ENCODE measurements at places on chromosomes 16 and 17. TPM values are rescaled to one million over a fixed set of nuclear protein-coding genes. Genes with fewer than 3 reads are reported as not detected.

DNA sequence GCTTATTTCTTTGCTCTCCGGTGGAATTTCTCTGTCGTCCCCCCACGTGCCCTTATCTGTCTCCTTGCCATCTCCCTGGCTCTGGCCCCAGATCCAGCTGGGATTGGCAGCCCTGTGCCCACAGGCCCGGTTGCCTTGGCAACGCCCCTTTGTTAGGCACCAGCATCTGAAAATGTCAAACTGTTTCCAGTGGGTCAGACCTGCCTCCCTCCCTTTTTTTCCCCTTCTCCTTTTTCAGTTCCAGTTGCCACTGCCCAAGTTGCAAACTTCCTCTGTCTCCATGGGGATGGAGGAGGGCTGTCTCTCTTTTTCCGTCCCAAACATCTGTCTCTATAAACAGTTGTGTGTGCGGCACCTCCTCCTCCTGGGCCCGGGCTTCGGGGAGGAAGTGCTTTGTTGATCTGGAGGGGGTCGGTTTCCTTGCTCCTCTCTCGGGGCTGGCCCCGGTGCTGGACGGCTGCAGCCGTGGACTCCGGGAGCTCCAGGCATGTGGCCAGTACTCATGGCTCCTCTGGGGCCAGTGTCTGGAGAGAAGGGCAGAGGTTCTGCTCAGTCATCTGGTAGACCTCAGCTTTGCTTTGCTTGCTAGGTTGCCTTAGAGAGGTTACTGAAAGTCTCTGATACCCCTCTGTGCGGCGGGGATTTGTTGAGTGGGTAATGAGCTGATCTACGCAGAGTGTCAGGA, 35.3 kb downstream of the SOCS3 start:
- no peaks in the 10 kb centered on the region for H3K36me3 ChIP-seq
- no peaks in the 10 kb centered on the region for H3K27me3 ChIP-seq
- peak; percentile 72 for DNase-seq
- no peak overlapping the region for H3K4me3 ChIP-seq

DNA sequence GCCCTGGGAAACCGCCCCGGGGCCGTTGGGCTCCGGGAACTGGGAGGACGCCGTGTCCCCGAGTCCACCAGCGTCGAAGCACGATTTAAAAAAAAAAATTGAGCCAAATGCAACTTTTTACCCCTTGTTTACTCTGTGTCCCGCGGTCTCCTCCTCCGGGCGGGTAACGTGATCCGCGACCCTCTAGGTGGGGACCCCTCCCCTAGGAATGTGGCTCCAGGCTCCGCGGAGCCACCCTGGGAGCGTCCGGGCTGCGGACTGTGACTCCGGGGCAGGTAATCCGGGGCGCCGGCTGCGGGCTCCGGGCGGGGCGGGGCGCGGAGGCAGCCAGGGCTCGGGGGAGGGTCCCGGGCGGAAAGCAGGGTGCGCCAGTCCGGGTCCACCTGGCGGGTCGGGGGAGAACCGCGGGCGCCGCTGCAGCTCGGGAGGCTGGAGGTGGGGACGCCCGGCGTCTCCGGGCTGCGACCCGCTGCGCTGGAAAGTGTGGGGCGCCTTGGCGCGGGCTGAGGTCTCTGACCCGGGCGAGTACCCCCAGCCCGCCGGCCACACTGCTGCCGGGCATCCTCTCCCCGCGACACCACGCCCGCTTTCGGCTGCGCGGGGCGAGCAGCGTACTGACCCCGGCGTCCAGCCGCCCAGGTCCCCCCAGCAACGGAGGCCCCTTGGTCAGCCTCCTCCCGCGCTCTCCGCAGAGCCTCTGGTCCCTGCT, 852 bp upstream of the HELZ start:
- peaks cover 31% of the 10 kb centered on the region for H3K4me1 ChIP-seq
- no peaks in the 10 kb centered on the region for H3K36me3 ChIP-seq
- H3K27ac ChIP-seq: peak overlapping the region; percentile 65
- peak overlapping the region; percentile 92 for H3K4me3 ChIP-seq
- H3K27me3 ChIP-seq: no peaks in the 10 kb centered on the region
- DNase-seq: no peak

DNA sequence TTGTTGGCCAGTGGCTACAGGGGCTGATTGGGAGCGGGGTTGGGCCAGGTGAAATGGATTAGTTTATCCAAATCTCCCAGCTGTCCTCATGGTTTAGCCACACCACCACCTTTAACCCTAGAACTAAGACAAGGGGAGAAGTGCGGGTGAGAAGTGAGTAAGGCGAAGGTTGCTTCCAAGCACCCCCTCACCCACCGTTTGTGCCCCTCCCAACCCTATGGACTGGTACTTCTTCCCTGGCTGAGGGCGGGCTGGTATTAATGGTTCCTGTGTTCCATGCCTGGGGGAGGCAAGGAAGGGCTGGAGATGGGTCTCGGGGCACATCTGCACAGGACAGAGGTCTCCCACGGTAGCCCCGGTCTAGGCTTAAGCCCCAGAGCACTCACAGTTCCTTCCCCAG, 25.1 kb downstream of the NT5M start:
- H3K36me3 ChIP-seq: no peaks in the 10 kb centered on the region
- no peak overlapping the region for H3K27ac ChIP-seq
- H3K4me1 ChIP-seq: no peaks in the 10 kb centered on the region
- DNase-seq: no peak

DNA sequence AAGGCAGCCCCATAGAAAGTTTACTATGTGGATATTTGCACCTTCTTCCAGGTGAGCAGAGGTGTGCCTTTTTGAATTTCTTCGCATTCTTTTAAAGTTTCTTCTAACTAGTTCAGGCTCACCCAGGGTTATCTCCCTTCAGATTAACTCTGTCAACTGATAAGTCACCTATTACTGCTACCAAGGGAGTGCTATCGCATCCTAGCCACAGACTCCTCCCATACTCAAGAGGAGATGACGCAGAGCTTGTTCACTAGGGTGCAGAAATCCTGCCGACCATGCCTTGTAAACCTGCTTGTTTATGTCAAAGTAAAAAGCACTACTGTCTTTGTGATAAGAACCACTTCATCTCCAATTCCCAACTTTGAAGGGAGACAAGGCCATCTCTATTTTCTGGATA, 390.1 kb downstream of the RBFOX1 start:
- no peak overlapping the region for H3K4me3 ChIP-seq
- DNase-seq: no peak
- H3K27ac ChIP-seq: no peak overlapping the region
- no peaks in the 10 kb centered on the region for H3K36me3 ChIP-seq

GRCh38 chr17:44247440-44247841, 20.5 kb downstream of the SLC4A1 start:
- H3K4me3 ChIP-seq: no peak overlapping the region
- H3K27ac ChIP-seq: no peak overlapping the region
- H3K27me3 ChIP-seq: no peaks in the 10 kb centered on the region
- DNase-seq: no peak
- H3K4me1 ChIP-seq: peaks cover 13% of the 10 kb centered on the region

- H3K4me1 ChIP-seq: peaks cover 9% of the 10 kb centered on the region
- DNase-seq: no peak
- no peak overlapping the region for H3K27ac ChIP-seq
- no peaks in the 10 kb centered on the region for H3K36me3 ChIP-seq
Measured at GRCh38 chr16:55773859-55774549, 58.9 kb downstream of the CES1 start.

DNA sequence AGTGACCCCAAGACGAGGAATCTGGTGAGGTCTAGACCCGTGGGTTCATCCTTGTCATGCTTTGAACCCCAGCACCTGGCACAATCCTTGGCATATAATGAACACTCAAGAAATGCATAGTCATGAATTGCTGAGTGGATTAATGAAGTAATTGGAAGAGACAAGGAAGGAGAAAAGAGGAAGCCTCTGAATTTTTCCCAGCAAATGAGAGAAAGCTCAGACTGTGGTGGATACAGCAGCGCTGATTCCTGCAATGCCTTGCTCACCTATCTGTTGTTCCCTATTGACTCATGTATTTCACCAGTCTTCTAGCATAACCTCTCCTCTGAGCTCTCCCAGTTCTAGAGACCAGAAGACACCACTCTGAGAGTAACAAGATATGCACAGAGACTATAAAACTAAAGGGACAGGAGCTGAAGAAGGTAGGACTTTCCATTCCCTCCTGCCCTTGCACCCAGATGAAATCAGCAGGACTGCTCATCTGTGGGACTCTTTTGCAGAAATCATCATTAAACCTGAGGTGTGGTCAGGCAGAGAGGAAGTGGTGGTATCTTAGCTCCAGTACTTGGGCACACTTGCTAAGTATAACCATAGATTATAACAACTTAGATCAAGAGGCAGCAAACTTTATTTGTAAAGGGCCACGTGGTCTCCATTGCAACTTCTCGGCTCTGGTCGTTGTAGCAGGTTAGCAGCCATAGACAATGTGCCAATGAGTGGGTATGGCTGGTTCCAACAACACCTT, 102.8 kb downstream of the MAF start:
- no peaks in the 10 kb centered on the region for H3K27me3 ChIP-seq
- H3K36me3 ChIP-seq: no peaks in the 10 kb centered on the region
- H3K4me3 ChIP-seq: no peak overlapping the region
- H3K4me1 ChIP-seq: peaks cover 11% of the 10 kb centered on the region
- H3K27ac ChIP-seq: no peak overlapping the region

Gene NCBP3
- 6.8 TPM for polyA plus RNA-seq

Gene SPATA22
- 0.13 TPM for polyA plus RNA-seq

- no peak overlapping the region for H3K4me3 ChIP-seq
- DNase-seq: no peak
- H3K27me3 ChIP-seq: peaks cover 52% of the 10 kb centered on the region
- no peaks in the 10 kb centered on the region for H3K36me3 ChIP-seq
- H3K27ac ChIP-seq: no peak overlapping the region
Measured at GRCh38 chr17:46977750-46978488, 1.1 kb downstream of the RPRML start.

- no peak overlapping the region for H3K4me3 ChIP-seq
- H3K27ac ChIP-seq: no peak overlapping the region
- no peak for DNase-seq
- H3K36me3 ChIP-seq: peaks cover 12% of the 10 kb centered on the region
Measured at GRCh38 chr16:58665200-58665599, 19.4 kb downstream of the SLC38A7 start.

Gene SLC46A1
- 1.7 TPM for polyA plus RNA-seq

- no peaks in the 10 kb centered on the region for H3K36me3 ChIP-seq
- peaks cover 42% of the 10 kb centered on the region for H3K4me1 ChIP-seq
- H3K27me3 ChIP-seq: no peaks in the 10 kb centered on the region
- peak overlapping the region; percentile 89 for H3K27ac ChIP-seq
Measured at GRCh38 chr17:75456039-75456416, 407 bp upstream of the TMEM94 start.

- no peak overlapping the region for H3K4me3 ChIP-seq
- H3K4me1 ChIP-seq: peaks cover 6% of the 10 kb centered on the region
- H3K27me3 ChIP-seq: no peaks in the 10 kb centered on the region
Measured at GRCh38 chr17:7956228-7956965, 24.4 kb downstream of the CNTROB start.

DNA sequence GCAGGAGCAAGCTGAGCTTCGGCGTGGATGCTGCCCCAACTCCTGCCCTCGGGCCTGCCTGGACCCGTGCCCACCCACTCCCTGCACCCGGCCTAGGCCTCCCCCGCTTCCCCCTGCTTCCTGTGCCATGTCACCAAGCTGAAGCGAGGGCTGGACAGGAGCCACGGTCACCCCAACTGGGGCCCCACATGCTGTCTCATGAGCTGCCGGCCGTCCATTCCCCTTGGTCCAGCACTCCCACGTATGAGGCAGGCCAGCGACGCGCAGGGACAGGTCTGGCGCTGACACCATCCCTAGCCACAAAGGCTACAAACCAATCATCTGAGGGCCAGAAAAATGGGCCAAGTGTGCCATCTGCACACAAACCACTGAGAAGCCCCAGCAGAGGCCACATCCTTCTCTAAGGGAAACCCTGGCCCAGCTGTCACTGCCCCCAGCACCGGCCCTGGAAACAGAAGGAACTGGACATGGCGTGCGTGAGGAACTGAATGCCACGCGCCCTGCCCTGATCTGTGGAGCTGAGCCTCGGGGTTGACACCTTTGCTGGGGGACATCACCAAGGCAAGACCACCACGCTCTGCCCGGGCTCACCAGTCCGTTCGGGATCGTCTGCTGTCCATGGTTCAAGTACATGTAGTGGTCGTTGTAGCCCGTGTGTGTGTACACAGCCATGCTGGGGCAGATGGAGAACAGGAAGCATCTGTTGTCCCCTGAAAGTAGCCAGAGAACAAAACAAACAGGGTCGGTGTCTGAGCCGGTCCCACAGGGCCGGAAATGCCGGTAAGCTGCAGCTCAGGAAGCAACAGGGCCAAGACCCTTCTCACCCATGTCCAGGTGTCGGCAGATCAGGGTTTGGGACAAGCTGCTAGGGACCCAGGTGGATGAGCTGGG, 22.2 kb downstream of the MEAK7 start:
- DNase-seq: no peak
- H3K4me3 ChIP-seq: no peak overlapping the region
- H3K27me3 ChIP-seq: no peaks in the 10 kb centered on the region
- no peaks in the 10 kb centered on the region for H3K36me3 ChIP-seq
- H3K4me1 ChIP-seq: no peaks in the 10 kb centered on the region

GRCh38 chr17:65433157-65433556, 128.3 kb downstream of the AXIN2 start:
- DNase-seq: no peak
- H3K27ac ChIP-seq: no peak overlapping the region
- no peaks in the 10 kb centered on the region for H3K4me1 ChIP-seq
- no peaks in the 10 kb centered on the region for H3K27me3 ChIP-seq

Gene TSPOAP1
- polyA plus RNA-seq: 0.18 TPM

- peaks cover 48% of the 10 kb centered on the region for H3K4me1 ChIP-seq
- H3K4me3 ChIP-seq: no peak overlapping the region
- H3K36me3 ChIP-seq: peaks cover 48% of the 10 kb centered on the region
- peak; percentile 60 for DNase-seq
- H3K27me3 ChIP-seq: no peaks in the 10 kb centered on the region
Measured at GRCh38 chr17:44350733-44351226, 5.7 kb downstream of the GRN start.

GRCh38 chr17:68347380-68347779, 56.1 kb downstream of the ARSG start:
- no peak for DNase-seq
- peaks cover 64% of the 10 kb centered on the region for H3K4me1 ChIP-seq
- no peaks in the 10 kb centered on the region for H3K36me3 ChIP-seq
- peak overlapping the region; percentile 91 for H3K27ac ChIP-seq
- H3K27me3 ChIP-seq: no peaks in the 10 kb centered on the region

Gene SP6
- polyA plus RNA-seq: not detected

DNA sequence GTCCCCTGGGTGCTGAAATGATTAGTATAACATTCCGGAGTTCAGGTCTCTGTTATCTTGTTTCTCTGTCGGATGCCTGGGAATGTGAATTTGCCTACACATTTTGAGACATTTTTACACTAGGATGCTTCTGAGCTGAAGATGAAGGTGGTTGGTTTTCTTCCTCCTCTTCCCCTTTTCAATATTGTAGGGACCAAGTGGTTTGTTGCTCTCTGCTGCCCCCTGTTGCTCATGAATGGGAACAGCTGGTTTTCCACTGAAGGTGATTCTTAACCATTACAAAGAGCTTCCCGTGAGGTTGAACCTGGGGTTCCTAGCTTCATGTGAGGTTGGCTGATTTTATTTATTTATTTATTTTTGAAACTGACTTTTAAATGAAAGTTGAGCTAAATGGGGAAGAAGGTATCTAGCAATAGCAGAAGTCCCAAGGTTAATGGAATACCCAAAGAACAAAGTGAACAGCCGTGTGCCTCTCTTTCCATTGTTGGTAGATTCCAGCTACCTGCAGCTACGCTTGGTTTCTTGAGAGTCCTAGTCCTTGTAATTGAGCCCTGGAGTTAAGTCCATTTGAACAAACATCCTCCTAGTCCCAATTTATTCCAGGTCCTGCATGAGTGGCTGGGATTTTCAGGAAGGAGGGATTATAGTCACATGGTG, 983.9 kb upstream of the EEF2KMT start:
- no peaks in the 10 kb centered on the region for H3K36me3 ChIP-seq
- H3K27ac ChIP-seq: no peak overlapping the region
- H3K27me3 ChIP-seq: no peaks in the 10 kb centered on the region
- no peak overlapping the region for H3K4me3 ChIP-seq
- H3K4me1 ChIP-seq: no peaks in the 10 kb centered on the region

Gene ANKS4B
- polyA plus RNA-seq: not detected

Data from CD14-positive monocyte (primary cell).